ENCODE measurements at places on chromosomes 5 and 9.

GRCh38 chr9:124423591-124423990 is 8.3 kb upstream of the PSMB7 start:
- H3K4me3 ChIP-seq: no peak overlapping the region
- no peak overlapping the region for H3K27ac ChIP-seq
- H3K4me1 ChIP-seq: peaks cover 9% of the 10 kb centered on the region
- H3K27me3 ChIP-seq: no peaks in the 10 kb centered on the region

DNA sequence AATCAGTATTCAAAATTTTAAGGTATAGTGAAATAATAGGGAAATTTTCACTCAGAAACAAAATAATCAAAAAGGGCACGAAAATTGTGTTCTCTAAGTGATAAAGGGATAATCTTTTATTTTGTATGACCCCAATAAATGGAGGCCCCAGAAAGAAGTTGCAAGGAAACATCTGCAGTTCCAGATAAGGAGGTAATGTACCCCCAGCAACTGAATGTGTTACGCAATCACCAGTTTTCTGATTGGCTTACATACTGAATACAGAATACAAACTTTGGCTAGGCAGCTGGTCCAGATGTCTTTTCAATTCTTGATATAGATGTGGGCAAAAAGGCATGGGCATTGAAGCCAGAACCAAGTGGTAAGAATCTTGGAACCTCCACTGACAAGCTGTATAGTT is 1.7 kb upstream of the TOPORS start:
- no peak for DNase-seq
- no peak overlapping the region for H3K27ac ChIP-seq
- no peaks in the 10 kb centered on the region for H3K36me3 ChIP-seq
- no peak overlapping the region for H3K4me3 ChIP-seq

DNA sequence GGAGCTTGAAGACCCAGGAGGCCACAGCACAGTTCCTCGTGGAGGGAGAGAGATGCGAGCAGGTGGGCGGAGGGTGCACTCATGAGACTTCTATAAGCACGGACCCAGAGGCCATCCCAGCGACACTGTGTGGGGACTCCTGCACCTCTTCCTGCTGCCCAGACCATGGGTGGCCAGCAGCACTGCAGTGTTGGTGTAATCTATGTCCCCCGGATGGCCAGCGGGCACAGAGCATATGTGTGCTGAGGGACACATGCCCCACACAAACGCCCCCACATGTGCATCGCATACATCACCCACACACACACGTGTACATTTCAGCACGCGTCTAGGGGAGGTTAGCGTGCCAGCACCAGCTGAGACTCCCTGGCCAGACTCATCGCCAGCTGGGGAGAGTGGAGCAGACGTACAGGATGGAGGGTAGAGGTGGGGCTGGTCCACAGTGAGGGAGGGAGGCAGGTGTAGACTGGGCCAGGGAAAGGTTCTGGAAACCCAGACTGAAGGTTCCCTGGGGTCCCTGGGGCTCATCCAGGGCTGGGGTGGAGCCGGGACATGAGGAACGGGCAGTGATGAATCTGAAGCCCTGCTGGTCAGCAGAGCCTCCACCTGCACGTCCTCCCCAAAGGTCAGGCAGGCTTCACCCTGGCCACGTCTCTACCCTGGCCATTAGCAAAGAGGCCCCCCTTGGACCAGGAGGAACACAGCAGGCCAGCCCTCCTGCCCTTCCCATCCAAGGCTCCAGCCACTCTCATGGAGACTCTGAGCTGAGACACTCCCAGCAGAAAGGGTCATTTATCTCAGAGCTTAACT is 27.6 kb downstream of the ADAMTS2 start:
- H3K4me3 ChIP-seq: no peak overlapping the region
- no peak overlapping the region for H3K27ac ChIP-seq
- DNase-seq: no peak
- no peaks in the 10 kb centered on the region for H3K4me1 ChIP-seq
- no peaks in the 10 kb centered on the region for H3K27me3 ChIP-seq

DNA sequence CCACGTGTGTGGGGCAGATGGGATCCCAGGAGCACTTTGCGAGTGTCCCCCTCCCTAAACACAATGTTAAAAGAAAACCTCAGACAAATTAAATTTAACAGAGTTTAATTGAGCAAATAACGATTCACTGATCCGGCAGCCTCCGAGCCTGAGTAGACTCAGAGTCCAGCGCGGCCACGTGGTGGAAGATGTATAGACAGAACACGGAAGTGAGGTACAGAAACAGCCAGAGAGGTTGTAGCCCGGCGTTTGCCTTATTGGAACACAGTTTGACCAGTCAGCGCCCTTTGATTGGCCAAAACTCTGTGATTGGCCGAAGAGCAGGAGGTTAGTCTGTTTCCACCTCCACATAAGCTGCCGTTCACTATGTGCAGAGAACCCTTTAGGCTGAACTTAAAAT is 363.0 kb upstream of the IRX2 start:
- no peaks in the 10 kb centered on the region for H3K36me3 ChIP-seq
- H3K27me3 ChIP-seq: no peaks in the 10 kb centered on the region
- no peak overlapping the region for H3K27ac ChIP-seq
- no peaks in the 10 kb centered on the region for H3K4me1 ChIP-seq
- no peak for DNase-seq

DNA sequence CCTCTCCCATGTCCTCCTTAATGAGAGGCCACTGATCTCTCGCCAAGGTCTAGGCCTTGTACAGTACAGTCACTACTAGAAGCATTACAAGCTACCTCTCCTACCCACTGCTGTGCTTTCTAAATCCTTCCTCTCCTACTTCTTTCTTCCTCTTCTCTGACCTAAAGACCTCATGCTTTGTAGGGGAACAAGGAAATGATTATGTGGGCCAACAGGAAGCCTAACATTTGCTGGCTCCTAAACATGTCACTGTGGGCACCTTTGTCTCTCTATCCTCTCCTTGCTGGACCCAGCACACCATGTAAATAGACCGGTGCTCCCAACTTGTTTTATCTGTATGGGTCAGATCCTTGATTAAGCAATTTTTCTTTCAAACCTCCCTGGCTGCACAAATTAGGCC is 16.7 kb downstream of the SLC28A3 start:
- no peak overlapping the region for H3K27ac ChIP-seq
- H3K27me3 ChIP-seq: no peaks in the 10 kb centered on the region
- H3K4me3 ChIP-seq: no peak overlapping the region
- H3K4me1 ChIP-seq: no peaks in the 10 kb centered on the region
- no peaks in the 10 kb centered on the region for H3K36me3 ChIP-seq
- DNase-seq: no peak
